ENCODE measurements at places on chromosomes 13 and 19.

DNA sequence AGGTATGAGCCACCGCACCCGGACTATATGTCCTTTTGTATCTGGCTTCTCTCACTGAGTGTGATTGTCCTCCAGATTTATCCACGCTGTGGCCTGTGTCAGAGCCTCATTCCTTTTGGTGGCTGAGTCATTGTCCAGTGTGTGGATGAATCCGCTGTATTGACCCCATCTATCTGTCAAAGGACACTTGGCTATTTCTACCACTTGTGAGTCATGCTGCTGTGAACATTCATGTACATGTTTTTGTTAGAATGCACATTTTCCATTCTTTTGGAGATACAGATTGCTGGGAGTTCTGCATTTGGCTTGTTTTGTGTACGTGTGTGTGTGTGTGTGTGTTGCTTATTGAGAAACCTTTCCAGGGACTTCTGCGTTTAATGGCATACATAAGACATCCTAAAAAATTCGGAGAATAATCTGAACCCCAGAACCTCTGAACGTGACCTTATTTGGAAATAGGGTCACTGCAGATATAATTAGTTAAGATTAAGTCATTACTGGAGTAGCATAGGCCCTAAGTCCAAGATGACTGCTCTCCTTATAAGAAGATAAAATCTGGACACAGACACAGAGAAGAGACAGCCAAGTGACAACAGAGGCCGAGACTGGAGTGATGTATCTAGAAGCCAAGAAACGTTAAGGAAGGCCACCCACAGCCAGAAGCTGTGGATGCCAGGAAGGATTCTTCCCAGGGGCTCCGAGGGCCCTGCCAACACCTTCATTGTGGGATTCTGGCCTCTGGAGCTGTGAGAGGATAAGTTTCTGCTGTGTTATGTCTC, 4.9 kb upstream of the GIPC3 start:
- peak; percentile 92 for DNase-seq

GRCh38 chr13:42363941-42364612, 92.1 kb downstream of the AKAP11 start:
- DNase-seq: peak; percentile 70

DNA sequence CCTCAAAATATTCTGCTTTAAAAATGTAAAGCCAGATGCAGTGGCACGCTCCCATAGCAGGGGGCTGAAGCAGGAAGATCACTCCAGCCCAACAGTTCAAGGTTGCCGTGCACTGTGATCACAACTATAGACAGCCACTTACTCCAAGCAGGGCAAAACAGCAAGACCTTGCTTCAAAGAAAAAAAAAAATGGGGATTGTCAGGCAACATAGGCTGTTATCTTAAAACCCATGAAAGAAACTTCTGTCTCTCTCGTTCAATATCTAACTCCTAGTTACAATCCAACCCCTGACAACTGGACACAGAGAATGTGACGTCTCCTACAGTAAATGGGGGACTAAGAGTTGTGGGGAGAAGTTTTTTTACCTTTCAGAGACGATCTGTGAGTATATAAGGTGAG, 17.4 kb downstream of the ELF1 start:
- DNase-seq: no peak

DNA sequence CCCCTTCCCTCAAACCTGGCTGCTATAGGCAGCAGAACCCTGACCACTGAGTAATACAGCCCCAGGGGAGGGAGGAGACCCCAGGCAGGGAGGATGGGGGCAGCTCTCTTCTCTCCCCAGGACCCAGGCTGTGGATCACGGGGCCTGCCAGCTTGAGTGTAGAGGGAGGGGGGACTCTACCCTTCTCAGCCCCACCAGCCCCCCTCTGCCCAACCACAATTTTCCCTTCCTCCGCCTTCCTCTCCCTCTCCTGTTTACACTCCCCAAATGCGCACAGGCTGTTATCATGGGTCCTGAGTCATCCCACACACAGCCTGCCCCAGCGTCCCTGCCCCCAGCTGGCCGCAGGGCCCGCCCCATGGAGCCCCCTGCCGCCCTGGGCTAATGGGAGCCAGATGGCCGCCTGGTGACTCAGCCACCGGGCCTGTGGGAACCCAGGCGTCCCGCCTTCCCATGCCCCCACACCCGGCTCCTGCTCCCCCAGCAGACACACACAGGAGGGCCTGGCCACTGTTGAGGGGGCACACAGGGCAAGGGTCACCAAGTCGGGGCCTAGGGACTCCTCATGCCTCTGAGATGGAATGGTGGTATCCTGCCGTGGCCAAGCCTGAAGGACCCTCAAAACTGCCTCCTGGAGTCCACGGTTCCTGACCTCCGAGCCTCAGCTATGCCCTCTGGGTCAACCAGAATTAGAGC, 13.6 kb downstream of the CCDC97 start:
- peak; percentile 98 for DNase-seq

DNA sequence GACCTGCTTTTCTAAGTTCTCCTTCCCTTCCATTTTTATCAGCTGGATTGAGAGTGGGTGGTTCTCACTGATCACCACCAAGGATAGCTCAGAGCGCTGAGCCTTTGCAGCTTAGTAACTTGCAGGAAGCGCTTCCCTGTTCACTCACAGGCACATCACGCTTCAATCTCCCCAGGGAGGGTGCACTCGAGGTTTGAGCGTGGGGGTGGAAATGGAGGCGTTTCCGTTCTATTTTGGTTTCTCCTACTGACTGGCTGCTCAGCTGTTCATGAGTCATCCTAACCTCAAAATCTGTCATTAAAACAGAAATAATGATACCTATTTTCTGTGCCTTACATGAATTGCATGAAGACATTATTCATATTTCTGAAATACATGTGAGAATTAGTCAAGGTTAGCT, 292.1 kb downstream of the SPRY2 start:
- DNase-seq: peak; percentile 98

GRCh38 chr19:42017040-42017439, 23.0 kb upstream of the ATP1A3 start:
- DNase-seq: no peak

- peak; percentile 25 for DNase-seq
These were observed 52.0 kb downstream of the RAB20 start for GRCh38 chr13:110509478-110509926.

DNA sequence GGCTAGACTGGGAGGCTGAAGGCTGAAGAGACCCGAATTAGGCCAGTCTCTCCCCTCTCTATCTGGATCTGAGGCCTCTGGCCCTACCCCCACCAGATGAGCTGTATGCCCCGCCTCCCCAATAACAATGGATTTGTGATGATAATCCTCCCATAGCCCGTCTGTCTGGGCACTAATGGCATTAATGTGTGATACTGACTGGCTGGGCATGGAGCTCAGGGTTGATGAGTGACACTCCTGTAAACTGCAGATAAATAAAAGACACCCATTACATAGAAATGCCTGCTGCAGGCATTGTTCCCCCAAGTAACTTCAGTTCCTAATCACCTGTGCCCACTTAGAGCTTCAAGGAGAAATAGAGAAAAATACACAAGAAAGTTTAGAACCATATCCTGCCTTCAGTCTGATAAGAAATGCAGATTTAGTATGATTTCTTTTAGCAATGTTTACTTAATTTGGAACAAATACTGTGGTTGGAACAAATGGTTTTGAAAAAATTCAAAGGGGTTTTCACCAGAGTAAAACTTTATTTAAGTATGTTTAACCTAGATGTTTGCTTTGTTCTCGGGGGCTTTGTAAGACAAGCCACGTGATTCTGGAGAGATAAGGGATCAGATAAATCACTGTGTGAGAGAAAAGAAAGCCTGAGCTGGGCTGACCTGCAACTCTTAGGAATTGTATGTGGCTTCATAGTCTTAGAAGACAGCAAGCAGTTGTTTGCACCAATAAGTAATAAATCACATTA, 60.3 kb downstream of the TNFRSF19 start:
- peak; percentile 26 for DNase-seq

GRCh38 chr19:15466851-15467733, 2.7 kb upstream of the RASAL3 start:
- DNase-seq: peak; percentile 96

GRCh38 chr19:33769208-33769607, 27.5 kb upstream of the KCTD15 start:
- no peak for DNase-seq

GRCh38 chr13:101916108-101916774, 463.8 kb downstream of the ITGBL1 start:
- DNase-seq: peak; percentile 43

Measured in iris pigment epithelial cell (primary cell).